ENCODE measurements at places on chromosomes 7 and 10.

GRCh38 chr10:97584060-97584797, at the start of gene HOGA1:
Gene HOGA1 (plus strand): TSS chr10:97584389. CDS start chr10:97584704, 315 bp downstream.
- DNase-seq, result no peak

GRCh38 chr10:22573820-22574569, 140.4 kb downstream of the PIP4K2A start:
- peak; percentile 13 for DNase-seq

DNA sequence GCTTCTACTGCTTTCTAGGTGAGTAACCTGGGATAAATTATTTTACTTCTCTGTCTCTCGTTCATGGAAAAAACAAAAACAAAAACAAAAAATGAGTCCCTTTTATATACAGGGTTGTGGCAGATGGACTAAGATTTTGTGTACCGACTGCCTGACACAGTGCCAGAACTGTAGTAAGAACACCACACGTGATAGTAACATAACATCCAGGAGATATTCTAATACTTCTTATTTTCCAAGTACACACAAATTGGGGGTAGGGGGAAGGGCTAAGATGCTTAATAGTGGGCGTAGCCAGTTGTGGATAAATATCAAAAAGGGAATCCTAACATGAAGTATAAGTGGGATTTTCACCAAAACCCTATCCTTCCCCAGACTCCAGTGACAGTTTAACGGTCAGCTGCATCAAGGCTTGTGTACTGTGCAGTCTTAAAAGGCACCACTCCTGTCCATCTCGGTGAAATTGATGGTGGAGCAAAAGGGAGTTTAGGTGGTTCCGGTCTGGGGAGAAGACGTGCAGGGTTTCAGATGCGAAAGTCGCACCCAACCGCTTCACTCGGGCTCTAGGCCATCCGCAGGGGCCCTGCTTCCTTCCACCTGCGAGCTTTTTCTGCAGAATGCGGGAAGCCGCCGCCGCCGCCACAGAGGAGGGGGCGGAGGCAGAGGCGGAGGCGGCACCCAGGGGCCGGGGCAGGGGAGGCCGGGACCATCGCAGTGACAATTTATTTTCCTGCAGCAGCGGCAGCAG, at the start of gene STAMBPL1:
Gene STAMBPL1 (plus strand): TSS at position 712 of the 748 bp plus-strand sequence. CDS start 21,464 bp downstream, outside the sequence.
- DNase-seq, result peak; percentile 75

DNA sequence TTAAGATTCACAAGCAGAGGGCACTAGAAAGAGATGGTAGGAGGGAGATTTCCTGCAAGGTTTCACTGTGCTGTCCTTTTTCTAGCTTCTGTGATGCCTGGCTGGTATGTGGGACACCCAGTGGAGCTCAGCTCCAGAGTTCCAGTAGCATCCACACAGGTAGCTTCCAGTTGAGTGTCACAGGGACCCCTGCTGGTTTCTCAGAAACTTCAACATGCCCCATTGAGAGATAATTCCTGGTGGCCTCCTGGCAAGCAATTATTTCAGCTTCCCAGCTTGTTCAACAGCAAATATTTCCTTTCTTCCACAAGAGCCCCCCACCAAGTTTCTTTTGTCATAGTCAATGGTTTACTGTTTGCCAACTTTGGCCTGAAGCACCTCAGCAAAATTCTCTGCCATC, 858.7 kb downstream of the REEP3 start:
- DNase-seq, result no peak

DNA sequence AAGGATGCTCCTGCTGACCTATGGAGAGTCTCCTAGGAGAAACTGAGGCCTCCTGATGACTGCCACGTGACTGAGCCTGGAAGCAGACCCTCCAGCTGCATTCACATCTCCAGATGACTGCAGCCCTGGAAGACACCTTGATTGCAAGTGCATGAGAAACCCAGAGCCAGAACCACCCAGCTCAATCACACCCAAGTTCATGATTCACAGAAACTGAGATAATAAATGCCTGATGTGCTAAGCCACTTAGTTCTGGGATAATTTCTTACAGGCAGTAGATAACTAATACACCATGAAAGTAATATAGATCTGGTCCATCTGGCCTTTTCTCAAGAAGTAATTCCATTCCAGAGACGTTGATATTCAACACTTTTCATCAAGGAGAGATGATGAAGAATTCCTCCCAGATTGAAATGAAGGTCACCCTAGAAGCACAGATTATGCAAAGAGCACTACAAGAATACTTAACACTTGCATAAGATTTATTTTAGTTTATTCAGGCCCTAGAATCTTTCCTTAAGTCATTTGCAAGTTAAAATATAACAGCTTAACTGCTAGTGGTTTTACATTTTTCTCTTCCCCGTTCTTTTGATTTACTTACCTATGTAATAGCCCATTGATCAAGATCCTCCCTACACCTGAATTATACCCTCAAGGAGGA, 208.2 kb upstream of the INHBA start:
- no peak for DNase-seq

DNA sequence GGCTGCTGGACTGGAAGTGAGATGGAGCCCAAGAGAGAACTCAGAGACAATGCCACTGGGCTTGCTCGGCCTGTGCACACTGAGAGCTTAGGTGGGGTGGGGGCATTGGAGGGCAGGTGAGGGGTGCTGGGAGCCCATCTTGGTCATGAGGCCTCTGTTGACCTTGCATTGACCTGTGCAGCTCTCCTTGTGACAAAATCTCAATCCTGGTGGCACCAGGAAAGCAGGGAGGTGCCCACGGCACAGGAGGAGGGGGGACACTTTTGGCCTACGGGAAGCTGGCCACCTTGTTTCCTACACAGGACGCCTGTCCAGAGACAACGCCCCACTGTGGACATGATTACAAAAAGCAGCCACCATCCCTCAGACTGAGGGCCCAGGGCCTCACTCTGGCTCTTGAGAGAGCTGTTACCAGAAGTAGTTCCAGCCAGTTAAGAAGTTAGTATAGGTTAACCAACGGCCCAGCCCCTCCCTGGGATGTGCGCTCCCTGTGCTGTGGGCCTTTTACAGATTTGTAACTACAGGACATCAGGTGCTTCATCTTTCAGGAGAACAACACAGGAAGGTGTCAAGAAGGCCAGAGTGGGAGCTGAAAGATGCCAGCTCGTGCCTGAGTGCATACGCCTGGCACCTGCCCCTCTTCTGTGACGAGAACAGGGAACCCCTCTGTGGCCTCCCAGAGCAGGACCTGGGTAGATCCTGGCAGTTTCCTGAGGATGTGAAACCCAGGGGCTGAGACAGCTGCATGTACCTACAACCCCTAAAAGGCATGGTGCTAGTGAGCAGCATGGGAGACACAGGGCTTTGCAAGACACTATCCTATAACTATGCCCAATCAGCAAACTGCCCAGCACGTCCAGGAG, 10.3 kb downstream of the PKD1L1 start:
- no peak for DNase-seq

- DNase-seq, result no peak
Observed at GRCh38 chr10:26474026-26474425, 35.9 kb downstream of the APBB1IP start.

GRCh38 chr10:87761892-87762291, 56.1 kb downstream of the ATAD1 start:
- DNase-seq, result no peak

GRCh38 chr10:11148142-11149028, 130.7 kb downstream of the CELF2 start:
- DNase-seq, result no peak

DNA sequence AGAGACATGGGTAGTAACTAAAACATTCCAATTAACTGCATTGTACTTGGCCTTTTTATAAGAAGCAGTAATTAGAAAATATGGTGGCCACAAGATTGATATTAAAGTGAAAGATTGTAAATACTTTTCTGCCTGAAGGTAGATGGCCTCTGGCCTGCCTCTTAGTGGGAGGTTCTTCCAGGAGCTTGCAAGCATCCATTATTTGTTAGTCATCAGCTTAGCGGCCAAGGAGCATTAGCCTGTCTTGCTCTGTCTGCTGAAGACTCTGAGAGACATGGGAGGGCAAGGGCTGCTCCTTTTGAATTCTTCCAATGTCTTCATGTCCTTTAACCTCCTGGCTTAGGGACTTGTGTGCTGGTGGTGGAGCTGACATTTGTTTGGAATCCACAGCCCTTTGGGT, 80.4 kb downstream of the TCF7L2 start:
- no peak for DNase-seq

GRCh38 chr10:77351386-77351785, 286.2 kb downstream of the KCNMA1 start:
- no peak for DNase-seq

DNA sequence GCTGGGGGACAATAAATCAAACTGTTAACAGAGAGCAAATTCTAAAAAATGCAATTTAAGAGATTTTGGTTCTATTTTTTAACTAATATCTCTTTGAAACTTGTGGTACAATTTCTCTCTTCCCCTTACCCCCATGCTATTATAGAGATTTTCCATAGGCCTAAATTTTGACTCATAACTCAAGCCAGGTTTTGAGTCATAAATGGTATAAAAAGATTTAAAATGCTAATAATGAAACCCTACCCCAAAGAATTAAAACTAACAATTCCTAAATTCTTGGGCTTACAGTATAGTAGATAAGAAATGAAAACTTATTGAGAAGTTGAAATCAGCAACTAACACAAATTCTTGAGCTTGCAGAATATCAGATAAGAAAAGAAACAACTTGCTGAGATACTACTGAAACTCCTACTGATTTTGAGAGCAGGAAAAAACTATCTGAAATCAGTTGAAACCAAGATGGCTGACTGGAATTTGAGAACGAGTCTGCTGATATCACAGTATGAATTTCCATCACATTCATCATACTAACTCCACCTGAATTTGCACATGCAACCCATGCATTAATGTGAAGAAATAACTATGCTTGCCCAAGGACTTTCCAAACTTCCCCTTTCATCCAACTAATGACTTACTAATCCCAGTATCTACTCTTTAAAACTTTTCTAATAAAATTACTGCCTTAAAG, 36.3 kb downstream of the POT1 start:
- DNase-seq, result no peak

GRCh38 chr10:61973906-61974305, 72.4 kb downstream of the ARID5B start:
- no peak for DNase-seq

GRCh38 chr7:96300502-96300901, 21.4 kb downstream of the SLC25A13 start:
- no peak for DNase-seq

DNA sequence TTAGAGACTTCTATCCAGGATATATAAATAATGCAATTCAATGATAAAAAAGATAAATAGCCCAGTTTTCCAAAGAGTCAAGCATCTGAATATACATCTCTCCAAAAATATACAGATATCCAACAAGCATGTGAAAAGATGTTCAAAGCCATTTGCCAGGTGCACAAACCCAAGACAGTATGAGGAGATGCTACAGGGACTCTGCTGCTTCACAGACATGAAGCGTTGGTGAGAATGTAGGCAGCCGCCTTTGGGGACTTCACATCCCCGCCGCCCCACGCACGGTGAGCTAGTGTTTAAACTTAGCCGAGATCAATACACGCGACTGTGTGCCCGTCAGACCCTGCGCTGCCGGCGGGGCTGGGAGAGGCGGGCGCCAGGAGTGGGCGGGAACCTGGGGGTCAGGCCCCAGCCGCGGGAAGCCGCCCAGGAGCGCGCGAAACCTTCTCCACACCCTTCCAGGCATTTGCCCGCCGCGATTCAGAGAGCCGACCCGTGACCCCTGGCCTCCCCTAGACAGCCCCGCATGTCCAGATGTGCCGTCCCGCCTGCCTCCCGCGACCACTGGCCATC, 927 bp upstream of the ALOX5 start:
- DNase-seq, result no peak

Data from CD4-positive, alpha-beta T cell treated with Interleukin-6 at 100 ng/mL for 8 hours (primary cell).